Bladder microvascular endothelial cell (primary cell): ENCODE measurements at places on chromosomes 1 and 21. TPM values are rescaled to one million over a fixed set of nuclear protein-coding genes. Genes with fewer than 3 reads are reported as not detected.

Gene CD1E
- total RNA-seq, result not detected in 2 replicates

Gene PERM1
- total RNA-seq, result not detected in 2 replicates

Gene OR14I1
- not detected in 2 replicates for total RNA-seq

Gene TARS2
- total RNA-seq, result 7.4 and 11.5 TPM in 2 replicates

Gene HFM1
- total RNA-seq, result 0.19 and 0.32 TPM in 2 replicates

Gene IGSF9
- not detected in 2 replicates for total RNA-seq

Gene SLC6A9
- total RNA-seq, result 0.16 and 0.63 TPM in 2 replicates

Gene EXO1
- total RNA-seq, result 7.6 and 9.4 TPM in 2 replicates

Gene MASP2
- total RNA-seq, result not detected in 2 replicates

Gene OR2L2
- not detected in 2 replicates for total RNA-seq

Gene VTCN1
- not detected in 2 replicates for total RNA-seq

Gene CD5L
- total RNA-seq, result 0.06 TPM in 1 of 2 replicates, not detected in the other

Gene CD53
- not detected in 2 replicates for total RNA-seq

Gene CBR3
- 4.0 and 22.7 TPM in 2 replicates for total RNA-seq
